ENCODE measurements at places on chromosomes 12 and 14.

- no peak for DNase-seq
Measured at GRCh38 chr12:92218394-92219077, 72.9 kb upstream of the BTG1 start.

- no peak for DNase-seq
Measured at GRCh38 chr14:100340423-100340813, 17.3 kb downstream of the SLC25A47 start.

DNA sequence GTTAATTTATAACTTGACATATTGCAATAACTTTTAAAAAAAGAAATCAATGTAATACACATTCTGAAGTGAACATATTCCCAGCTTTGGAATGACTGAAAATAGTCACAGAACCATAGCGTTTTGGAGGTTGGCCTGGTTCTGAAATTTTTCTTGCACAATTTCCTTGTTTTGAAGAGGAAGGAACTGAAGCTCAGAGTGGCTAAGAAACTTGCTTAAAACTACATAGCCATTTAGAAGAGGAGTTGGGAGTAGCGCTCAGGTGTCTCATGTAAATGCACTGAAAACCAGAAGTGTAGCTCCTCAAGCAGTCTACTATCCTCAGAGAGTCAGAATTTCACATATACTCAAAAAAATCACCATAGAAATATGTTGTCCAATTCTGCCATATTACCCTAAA lies 41.2 kb downstream of the SLC38A1 start:
- DNase-seq, result no peak

DNA sequence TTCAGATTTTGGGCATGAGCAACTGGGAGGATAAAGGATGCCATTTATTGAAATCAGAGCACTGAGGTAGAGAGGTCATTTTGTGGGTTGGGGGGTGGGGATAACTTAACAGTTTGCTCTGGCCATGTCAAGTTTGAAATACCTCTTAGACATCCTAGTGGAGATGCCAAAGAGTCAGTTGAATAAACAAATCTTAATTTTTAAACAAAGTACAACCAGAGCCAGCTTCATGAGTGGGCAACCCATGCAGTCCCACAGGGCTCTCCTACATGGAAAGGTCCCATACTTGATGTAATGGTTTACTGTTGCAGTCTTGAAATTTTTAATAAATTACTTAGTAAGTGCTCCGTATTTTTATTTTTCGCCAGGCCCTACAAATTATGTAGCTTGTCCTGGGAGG lies 81.2 kb downstream of the ANO4 start:
- DNase-seq, result no peak

DNA sequence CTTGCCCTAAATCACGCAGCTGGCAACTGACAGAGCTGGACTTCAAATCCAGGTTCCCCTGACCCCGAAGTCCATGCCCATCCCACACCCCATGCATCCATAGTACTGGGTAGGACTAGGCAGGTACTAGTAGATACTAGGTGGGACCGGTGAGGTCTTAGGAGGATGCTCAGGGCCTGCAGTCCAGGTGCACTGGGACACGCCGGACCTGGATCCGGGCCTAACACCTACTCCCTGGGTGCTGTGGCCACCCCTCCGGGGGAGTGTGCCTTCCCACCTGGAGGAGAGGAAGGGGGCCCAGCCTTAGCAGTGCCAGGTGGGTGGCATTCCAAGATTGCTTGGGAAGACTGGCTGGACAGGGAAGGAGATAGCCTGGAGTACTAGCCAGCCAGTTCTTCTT lies 64.8 kb downstream of the CACNA1C start:
- no peak for DNase-seq

DNA sequence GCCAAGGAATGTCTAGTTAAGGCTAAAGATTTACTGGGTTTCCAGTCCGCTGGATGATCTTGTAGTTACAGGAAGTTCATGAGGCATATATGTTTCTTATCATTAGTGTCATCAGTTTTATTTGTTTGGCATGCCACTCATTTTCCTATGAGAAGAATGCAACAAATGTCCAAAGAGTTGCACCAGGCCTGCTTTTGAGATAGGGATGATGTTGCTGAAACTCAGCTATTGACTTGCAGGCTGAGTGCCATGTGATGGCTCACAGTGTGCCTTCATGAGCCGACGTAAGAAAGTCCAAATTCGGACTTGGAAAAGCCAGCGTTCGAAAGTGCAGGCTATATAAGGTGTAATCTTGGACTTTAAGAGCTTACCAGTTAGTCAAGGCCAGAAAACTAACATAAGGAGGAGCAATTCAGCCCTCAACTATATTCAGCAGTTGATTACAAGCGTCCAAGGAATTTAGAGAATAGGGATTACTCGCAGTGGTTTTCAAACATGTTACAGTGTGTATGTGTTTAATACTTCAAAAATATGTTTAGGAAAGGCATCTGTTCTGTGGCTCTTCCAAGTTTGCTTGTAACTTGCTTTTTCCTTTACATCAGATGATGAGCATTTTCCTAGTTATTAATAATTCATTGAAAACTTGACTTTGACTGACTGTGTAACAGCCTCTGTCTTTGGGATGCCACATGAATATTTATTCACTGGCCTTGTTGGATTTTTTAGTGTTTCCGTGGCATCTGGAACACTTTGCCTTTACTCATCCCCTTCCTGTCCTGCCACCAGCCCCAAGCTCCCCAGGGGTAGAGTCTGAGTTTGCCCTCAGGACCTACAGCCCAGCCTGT lies 101.3 kb downstream of the LGMN start:
- DNase-seq, result no peak

DNA sequence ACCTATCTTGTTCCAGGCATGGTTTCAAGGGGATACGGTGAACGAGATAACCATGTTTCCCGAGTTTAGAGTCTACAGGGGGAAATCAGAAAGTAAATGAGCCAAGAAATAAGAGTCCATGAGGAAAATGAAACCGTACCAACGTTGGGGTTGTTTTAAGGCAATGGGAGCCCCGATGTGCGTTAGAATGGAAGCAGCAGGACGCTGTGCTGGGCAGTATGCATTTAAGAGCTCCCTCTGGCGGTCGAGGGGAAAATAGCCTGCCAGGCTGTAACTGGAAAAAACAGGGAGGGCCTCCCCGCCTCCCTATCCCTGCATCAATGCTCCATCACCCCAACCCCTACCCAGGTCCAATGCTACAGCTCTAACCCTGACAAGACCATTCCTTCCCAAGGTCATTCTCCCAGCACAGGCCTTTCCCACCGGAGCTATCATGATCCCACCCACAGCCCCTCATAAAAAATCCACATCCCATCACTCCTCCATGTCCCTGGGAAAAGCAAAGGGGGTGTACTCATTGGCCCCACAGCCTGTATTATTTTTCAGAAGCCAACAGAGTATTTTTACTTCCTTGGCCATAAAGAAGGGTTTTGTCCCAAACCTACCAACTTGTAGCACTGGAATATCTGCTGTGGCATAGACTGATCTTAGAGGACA lies 226.3 kb upstream of the NOS1 start:
- DNase-seq, result peak; percentile 30

- DNase-seq, result no peak
Measured at GRCh38 chr12:111732786-111733185, 33.9 kb upstream of the ALDH2 start.

DNA sequence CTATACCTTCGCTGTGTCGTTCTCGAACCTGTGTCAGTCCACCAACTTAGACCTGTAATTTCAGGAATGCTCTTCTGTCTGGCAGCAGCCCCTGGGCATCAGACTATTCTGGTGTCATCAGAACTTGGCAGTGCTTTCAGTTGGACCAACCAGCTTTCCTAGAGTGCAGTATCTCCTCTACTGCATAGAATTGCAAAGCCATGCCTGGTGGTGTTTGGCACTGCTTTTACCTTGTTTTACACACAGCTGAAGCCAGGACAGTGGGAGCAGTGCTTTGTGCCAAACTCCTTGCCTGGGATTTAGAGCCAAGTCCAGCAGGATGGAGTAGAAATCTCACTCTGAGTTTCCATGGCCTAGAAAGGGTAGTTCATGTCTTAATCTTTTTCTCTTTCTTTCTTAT lies 1.5 kb downstream of the FLVCR2 start:
- DNase-seq, result no peak

- DNase-seq, result no peak
Measured at GRCh38 chr14:86088156-86088555, 558.2 kb downstream of the FLRT2 start.

Data from stimulated activated CD4-positive, alpha-beta T cell treated with anti-CD3 and anti-CD28 coated beads, Interleukin-12 subunit alpha, Interleukin-12 subunit beta, amount 100 ng/mL, for 4 hours (primary cell).